ENCODE measurements at places on chromosomes 13 and 19.

DNA sequence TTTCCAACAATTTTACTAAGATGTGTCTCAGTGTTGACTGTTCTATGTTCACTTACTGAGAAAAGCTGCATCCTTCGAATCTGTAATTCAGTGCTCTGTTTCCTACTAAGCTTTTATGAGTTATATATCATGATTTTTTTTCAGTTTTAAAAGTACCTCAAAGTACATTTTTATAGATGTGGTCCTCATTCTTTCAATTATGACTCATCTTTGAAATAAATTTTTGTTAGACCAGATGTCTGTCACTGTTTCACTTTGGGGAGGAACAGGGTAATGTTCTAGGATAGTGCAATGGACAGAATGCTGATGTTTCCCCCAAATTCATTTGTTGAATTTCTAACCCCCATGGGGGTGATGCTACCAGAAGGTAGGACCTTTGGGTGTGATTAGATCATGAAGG lies 74.8 kb downstream of the NALCN start:
- no peak for DNase-seq

DNA sequence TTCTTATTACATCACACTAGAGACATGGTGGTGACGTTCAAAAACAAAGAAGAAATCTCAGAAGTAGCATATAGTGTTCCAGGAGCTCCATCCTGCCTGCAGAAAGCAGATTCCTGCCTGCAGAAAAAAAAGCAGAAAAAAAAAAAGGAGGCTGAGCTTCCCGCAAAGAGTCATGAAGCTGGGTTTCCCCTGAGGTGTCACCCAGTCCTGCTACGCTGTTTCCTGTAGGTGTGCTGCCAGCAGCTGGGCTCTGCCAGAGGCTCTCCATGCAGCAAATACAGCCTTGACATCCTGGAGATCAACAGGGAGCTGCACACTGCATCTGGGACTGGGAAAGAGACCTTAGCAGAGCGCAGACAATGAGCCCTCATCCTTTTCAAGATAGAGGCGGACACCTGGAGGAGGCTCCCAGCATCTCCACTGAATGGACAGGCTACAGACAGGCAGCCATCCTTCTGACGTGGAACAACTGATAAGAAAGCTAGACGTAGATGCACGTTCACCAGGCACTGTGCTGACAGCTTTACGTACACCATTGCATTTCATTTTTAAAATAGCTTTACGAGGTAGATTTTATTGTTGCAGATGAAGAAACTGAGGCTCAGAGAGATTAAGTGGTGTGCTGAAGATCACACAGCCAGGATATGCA lies 350.9 kb downstream of the FOXO1 start:
- DNase-seq, result no peak

DNA sequence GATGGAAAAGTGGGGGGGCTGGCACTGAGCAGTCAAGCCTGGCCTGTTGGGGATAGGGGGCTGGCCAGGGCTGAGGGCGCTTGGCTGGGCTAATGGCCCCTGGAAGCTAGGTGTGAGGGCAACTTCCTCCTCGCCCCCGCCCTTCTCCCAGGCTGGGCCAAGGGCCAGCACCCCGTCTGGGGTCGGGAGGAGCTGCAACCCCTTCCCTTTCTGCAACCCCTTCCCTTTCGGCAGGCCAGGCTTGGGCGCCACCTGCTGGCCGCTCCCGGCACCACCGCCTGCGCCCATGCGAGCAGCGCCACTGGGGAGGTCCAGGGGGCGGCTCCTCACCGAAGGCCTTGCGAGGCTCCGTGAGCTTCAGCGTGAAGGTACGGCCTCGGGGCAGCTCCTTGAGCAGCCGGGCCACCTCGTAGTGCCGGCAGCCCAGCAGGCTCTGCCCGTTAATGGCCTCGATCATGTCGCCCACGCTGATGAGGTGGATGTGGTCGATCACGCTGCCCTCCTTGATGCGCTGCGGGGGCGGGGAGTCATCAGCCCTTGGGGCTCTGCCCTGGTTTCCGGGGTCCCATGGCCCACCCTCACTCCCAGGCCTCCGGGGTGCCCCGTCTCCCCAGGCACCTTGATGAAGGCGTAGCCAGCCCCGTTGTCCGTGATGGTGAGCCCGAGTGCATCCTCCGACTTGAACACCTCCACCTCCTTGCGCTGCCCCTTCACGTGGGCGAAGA lies 5.0 kb upstream of the PTGER1 start:
- DNase-seq, result peak; percentile 62

- DNase-seq, result peak; percentile 68
These were observed 187.8 kb downstream of the LHFPL6 start for GRCh38 chr13:39415008-39415802.

DNA sequence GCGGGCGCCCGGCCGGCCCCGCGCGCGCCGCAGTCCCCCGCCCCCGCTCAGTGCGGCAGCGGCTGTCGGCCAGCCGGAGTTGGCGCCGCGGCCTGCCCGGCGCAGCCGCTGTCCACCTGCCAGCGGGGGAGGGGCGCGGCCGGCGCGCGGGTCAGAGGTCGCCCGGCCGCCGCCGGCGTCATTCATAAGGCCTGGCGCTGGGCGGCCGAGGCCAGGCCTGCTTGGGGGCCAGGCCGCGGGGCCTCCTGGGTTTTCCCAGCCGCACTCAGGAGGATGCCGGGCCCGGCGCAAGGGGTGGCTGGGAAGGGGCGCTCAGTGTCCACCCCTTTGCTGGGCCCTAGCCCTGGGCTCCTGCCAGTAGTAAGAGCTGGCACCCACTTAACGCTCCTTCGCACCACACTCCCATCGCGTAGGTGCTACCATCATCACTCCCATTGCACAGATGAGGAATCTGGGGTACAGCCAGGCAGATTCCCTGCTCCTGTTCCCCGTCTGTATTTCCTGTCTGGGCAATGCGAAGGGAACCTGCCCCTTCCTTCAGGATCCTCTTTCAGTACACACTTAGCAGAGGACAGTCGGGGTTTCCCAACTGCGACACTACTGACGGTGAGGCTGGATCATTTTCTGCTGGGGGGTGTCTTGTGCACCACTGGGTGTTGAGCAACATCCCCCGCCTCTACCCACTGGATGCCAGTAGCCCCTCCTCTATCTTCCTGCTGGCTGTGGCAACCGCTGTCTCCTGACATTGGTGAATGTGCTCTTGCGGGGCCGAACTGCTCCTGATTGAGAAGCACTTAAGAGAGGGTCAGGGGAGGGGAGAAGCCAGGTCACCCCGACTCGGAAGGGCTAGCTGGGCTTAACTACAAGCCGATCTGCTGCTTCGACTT lies 846 bp upstream of the PRKACA start:
- DNase-seq, result peak; percentile 63

DNA sequence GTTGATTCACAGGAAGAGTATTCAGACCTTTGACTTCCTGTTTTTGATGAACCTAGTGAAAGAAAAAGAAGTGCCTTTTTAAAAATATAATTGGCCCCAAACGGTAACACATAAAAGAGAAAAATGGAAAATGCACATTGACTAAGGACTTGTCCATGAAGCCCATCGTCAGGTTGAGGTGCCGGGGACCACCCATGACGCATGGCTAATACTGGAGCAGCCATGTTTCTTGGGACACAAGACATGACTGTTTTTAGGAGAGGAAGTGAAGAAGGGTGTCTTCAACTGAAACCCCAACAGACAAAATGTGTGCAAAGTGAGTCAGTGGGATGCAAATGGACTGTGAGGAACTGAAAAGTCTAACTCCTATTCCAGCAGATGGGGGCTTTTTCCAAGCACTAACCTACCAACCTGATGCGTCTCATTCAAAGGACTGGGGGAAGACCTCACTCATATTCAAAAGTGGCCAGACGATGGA lies 459.4 kb downstream of the FOXO1 start:
- no peak for DNase-seq

DNA sequence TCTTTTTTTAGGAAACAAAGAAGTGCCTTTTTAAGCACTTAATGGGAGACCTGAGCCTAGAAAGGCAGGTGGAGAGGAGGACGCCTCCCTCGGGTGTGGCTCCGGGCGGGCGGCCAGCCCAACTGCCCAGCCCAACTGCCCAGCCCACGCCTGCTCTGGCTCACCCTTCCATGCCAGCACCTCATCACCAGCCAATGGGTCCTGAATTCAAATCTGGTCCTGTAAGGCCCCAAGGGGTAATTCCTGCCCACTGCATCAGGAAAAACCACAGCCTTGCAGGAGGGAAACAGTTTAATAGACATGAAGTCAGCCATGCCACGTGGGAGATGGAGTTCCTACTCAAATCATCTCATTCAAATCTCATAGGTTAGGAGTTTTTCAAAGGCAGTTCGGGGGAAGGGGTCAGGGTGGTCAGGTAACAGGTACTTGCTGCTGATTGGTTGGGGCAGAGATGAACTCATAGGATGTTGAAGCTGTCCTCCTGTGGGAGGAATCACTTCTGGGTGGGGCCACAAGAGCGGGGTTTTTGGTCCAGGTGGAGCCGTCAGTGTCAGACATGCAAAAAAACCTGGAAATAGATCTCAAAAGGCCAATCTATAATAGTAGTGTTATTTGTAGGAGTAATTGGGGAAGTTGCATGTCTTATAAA lies 64.9 kb downstream of the HSPH1 start:
- no peak for DNase-seq

- DNase-seq, result no peak
These were observed 237.6 kb downstream of the DNAJC15 start for GRCh38 chr13:43260999-43261398.

DNA sequence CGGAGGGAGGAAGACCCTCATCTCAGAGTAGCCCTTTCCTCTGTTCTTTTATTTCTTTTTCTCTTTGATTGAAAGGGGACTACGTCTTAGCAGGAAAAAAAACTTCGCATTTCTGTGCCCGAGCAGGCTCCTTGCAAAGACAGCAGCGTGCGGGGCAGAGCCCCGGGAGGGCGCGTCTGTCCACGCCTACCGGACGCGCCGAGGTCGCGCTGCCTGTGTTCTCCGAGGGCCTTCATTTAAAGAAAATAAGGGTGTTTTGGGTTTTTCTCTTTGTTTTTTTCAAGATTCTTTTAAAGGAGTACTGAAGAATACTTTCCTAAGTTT lies 29.2 kb downstream of the CERS1 start:
- no peak for DNase-seq

DNA sequence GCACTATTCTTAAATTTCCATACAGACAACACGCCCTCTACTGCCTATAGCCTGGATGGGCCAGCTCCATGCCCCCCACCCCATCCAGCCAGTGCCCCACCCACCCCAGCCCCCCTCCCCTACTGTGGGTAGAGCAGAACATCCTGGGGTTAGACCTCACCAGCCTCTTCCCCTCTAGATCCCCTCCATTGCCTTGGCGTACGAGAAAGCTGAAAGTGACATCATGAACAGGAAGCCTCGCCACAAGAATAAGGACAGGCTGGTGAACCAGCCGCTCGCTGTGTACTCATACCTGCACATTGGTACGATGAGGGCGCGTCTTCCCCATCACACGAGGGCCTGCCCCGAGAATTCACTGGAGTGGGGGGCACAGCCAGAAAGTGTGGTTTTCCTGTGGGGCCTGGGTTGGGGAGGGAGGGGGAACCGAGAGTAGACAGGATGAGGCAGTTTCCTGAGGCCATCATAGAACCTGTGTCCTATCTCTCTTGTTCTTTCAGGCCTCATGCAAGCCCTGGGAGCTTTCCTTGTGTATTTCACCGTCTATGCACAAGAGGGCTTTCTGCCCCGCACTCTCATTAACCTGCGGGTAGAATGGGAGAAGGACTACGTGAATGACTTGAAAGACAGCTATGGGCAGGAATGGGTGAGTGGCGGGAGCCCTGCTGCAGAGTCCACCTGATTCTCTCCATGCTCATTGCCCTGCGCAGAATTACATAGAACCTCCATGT lies 29.1 kb downstream of the ATP12A start:
- DNase-seq, result no peak

DNA sequence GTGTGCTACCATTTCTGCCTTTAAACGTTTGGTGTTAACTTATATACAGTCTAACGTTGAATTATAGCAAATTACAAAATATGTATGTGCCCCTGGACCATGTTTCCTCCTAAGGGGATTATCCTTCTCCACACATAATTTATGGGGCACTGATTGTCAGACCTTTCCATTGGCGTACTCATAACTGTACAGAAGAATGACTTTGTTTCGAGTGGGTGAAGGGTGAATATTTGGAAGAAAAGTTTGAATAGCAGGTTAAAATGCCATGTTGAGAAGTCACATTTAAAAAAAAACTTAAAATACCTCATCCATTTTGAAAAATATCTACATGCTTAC lies 58.8 kb downstream of the SLC10A2 start:
- DNase-seq, result no peak

Measured in cerebellar cortex (tissue), 1 donor.